ENCODE measurements at places on chromosomes 11 and 22. TPM values are rescaled to one million over a fixed set of nuclear protein-coding genes. Genes with fewer than 3 reads are reported as not detected.

Gene GGTLC3
- total RNA-seq = not detected

Gene PDE3B
- 0.03 TPM for total RNA-seq

GRCh38 chr11:76836613-76837291 lies 24.0 kb upstream of the ACER3 start:
- no peaks in the 10 kb centered on the region for H3K4me1 ChIP-seq
- H3K36me3 ChIP-seq = no peaks in the 10 kb centered on the region
- H3K27ac ChIP-seq = no peak overlapping the region
- H3K27me3 ChIP-seq = no peaks in the 10 kb centered on the region
- no peak overlapping the region for H3K4me3 ChIP-seq

DNA sequence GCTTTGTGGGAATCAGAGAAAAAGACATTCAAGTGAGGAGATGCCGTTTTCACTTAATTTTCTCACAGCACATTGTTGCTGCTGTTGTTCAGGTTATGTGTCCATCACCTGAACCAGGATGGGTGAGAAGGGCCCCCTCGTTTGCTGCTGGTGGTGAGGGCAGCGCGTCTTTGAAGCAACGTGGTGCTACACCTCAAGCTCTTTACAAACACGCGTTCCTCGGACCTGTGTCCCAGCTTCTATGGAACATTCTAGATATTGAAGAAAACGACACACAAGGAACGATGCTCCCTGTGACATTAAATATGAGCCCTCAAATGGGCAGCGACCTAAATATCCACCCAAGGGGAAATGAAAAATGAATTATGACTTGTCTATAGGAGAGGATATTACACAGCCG lies 418.6 kb downstream of the MN1 start:
- peaks cover 22% of the 10 kb centered on the region for H3K27me3 ChIP-seq
- no peaks in the 10 kb centered on the region for H3K4me1 ChIP-seq
- no peak overlapping the region for H3K4me3 ChIP-seq
- H3K36me3 ChIP-seq = no peaks in the 10 kb centered on the region
- H3K27ac ChIP-seq = no peak overlapping the region
- no peak for DNase-seq

DNA sequence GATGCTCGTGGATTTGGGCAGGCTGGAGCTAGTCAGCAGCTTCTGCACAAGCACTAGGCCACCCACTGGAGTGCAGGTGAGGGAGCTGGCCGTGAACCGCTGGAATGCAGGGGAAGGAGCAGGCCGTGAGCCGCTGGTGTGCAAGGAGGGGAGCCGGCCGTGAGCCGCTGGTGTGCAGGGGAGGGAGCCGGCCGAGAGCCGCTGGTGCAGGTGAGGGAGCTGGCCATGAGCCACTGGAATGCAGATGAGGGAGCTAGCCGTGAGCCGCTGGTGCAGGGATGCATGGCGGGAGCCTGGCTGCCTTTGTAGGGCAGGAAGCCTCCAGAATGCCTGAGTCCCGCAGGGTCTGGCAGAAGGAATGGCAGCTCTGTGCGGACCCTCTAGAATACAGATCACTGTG lies 4220.0 kb upstream of the OR11H1 start:
- H3K4me3 ChIP-seq = no peak overlapping the region
- no peak for DNase-seq
- H3K27ac ChIP-seq = no peak overlapping the region
- H3K4me1 ChIP-seq = no peaks in the 10 kb centered on the region

- H3K4me1 ChIP-seq = peaks cover 9% of the 10 kb centered on the region
- H3K4me3 ChIP-seq = no peak overlapping the region
- no peaks in the 10 kb centered on the region for H3K36me3 ChIP-seq
- no peak overlapping the region for H3K27ac ChIP-seq
- no peak for DNase-seq
Observed at GRCh38 chr11:129965248-129965647, 37.4 kb downstream of the PRDM10 start.

Gene TMEM191B
- not detected for total RNA-seq

Gene KRTAP5-1
- not detected for total RNA-seq

DNA sequence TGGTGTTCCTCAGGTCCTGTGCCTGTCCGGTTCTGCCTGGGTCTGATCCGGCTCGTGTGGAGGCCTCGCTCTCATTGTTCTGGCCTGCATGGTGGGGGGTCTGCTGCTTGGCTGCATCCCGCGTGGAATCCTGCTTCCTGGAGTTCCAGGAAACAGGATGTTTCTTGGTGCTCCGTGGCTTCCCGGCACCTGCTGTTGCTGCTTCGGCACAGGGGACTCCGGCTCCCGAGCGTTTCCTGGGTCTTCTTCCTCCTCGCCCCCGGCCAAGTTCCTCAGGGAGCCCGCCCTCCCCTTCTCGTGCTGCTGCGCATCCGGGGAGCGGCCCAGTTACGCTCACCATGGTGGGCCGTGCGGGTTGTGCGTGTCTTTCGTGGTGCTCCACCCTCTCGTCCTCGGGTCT lies 29.9 kb downstream of the GLB1L2 start:
- H3K27me3 ChIP-seq = no peaks in the 10 kb centered on the region
- H3K36me3 ChIP-seq = no peaks in the 10 kb centered on the region
- H3K4me3 ChIP-seq = no peak overlapping the region
- H3K4me1 ChIP-seq = no peaks in the 10 kb centered on the region
- no peak overlapping the region for H3K27ac ChIP-seq

DNA sequence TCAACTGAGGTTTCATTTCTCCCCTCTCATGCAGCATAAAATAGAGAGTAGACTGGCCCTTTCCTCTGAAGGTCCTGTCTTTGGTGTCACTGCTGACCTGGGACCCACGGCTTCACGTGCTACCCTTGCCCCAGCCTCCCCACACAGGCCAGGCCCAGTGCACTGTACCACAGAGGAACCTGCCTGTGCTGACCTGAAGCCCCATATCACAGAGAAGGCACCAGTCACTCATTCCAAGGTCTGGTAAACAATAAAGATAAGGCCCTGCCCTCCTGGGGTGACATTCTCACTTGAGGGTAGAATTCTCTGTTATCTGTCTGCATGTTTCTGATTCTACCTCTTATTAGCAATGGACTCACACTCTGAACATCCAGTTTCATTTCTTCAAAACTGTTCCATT lies 51.3 kb downstream of the RPL27A start:
- no peak overlapping the region for H3K4me3 ChIP-seq
- H3K36me3 ChIP-seq = no peaks in the 10 kb centered on the region
- H3K27ac ChIP-seq = no peak overlapping the region
- no peak for DNase-seq

DNA sequence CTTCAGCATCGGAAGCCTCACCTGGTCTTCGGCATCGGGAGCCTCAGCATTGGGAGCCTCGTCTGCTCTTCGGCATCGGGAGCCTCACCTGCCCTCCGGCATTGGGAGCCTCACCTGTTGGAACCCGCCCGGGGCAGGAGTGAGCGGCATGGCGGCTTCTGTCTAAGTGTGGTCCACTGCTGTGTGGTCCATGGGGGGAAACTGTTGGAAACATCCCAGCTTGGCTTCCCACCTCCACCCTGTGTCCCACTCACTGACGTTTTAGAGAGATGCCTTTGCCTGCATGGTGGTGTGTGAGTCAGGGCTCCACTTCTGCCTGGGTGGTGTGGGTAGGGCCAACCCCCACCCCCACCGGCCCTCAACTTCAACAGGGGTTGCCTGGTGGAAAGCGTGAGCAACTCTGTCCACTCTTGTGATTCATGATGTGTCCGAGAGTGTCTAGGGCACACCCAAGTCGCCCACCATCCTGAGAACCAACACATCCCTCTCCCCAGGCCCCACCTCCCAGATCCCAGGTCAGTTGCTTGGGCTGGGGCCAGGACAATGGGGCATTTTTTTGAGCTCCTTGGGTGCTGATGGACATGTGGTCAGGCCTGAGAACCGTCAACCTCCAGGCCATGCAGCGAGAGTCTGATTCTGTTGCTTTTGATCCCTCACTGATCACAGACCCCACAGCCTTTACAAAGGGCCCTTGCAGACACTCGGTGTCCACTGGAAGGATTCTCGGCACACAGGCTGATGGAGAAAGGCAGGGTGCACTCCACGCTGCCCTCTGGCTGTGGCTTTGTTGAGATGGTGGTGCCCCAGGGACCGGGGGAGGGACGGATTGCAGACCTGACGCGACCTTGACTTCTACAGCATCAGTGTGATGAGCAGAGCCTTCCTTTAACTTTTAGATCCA lies 406.7 kb downstream of the TBC1D22A start:
- H3K27me3 ChIP-seq = no peaks in the 10 kb centered on the region
- H3K4me3 ChIP-seq = no peak overlapping the region
- DNase-seq = peak; percentile 69

- H3K27me3 ChIP-seq = no peaks in the 10 kb centered on the region
- H3K4me1 ChIP-seq = peaks cover 12% of the 10 kb centered on the region
- DNase-seq = peak; percentile 60
- H3K4me3 ChIP-seq = peak within 1 kb of the TSS; percentile 52
Observed at GRCh38 chr22:24592851-24593558, at the start of gene LRRC75B. Gene LRRC75B, minus strand, starts transcription at chr22:24593073. Its CDS starts 34 bp downstream, at chr22:24593039.

DNA sequence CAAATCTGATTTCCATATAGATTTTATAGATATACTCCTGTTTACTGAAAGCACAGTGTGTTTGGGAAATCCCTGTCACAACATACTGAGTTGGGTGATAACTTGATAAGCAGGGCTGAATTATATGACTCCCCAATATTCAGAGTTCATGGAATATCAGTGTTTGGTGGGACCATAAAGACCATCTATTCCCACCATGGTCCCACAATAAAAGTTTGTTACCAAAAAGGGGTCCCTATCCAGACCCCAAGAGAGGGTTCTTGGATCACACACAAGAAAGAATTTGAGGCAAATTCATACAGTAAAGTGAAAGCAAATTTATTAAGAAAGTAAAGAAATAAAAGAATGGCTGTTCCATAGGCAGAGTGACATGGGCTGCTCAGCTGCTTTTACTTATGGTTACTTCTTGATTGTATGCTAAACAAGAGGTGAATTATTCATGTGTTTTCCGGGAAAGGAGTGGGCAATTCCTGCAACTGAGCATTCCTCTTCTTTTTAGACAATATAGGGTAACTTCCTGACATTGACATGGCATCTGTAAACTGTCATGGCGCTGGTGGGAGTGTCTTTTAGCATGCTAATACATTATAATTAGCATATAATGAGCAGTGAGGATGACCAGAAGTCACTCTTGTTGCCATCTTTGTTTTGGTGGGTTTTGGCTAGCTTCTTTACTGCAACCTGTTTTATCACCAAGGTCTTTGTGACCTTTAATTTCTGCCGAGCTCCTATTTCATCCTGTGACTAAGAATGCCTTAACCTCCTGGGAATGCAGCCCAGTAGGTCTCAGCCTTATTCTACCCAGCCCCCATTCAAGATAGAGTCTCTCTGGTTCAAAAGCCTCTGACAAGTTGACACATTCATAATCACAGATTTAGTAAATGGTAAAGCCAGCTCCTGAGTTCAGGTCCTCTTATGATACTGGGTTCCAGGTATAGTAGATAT lies 240.6 kb upstream of the PDGFD start:
- no peak overlapping the region for H3K27ac ChIP-seq
- H3K36me3 ChIP-seq = no peaks in the 10 kb centered on the region
- H3K4me1 ChIP-seq = no peaks in the 10 kb centered on the region
- no peaks in the 10 kb centered on the region for H3K27me3 ChIP-seq
- H3K4me3 ChIP-seq = no peak overlapping the region
- no peak for DNase-seq

DNA sequence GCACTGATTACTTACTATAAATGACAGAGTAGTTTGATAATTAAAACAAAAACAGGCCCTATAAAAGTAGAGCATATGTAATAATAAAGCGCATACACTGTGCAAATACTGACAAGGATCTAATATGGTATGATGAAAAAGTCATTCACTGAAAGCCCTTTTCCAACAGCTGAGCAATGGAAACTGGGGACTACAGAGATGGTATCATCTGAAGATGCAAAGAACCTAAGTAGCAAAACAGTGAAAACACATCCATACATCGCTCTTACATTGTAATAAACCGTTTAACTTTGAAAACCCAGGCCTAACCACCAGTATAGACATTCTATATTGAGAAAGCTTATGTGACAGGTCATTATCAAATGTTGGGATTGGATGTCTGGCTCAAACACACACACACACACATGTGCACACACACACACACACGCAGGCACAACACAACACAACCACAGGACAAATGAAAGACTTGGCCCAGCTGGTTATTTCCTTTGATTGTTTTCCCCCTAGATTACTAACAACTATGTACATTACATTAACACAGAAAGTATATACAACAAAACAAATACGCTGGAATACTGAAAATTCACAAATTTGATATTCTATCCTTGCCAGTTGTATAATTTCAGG lies 119.5 kb downstream of the APOL5 start:
- peaks cover 42% of the 10 kb centered on the region for H3K4me1 ChIP-seq
- no peak for DNase-seq
- H3K36me3 ChIP-seq = peaks cover 12% of the 10 kb centered on the region
- H3K4me3 ChIP-seq = peak overlapping the region; percentile 4

- no peak for DNase-seq
- no peak overlapping the region for H3K4me3 ChIP-seq
- no peaks in the 10 kb centered on the region for H3K4me1 ChIP-seq
Observed at GRCh38 chr11:116065986-116066385, 561.8 kb upstream of the CADM1 start.

- no peaks in the 10 kb centered on the region for H3K27me3 ChIP-seq
- no peak overlapping the region for H3K4me3 ChIP-seq
- H3K27ac ChIP-seq = no peak overlapping the region
- no peak for DNase-seq
Observed at GRCh38 chr11:40162901-40163883, 1296.3 kb downstream of the LRRC4C start.

Gene C22orf23
- not detected for total RNA-seq

Gene RGL4
- total RNA-seq = not detected

GRCh38 chr11:124823512-124824376 lies 23.5 kb upstream of the MSANTD2 start:
- H3K4me3 ChIP-seq = no peak overlapping the region
- no peak overlapping the region for H3K27ac ChIP-seq
- no peaks in the 10 kb centered on the region for H3K36me3 ChIP-seq
- DNase-seq = no peak
- no peaks in the 10 kb centered on the region for H3K27me3 ChIP-seq

GRCh38 chr11:29265381-29265780 lies 751.4 kb downstream of the KCNA4 start:
- no peaks in the 10 kb centered on the region for H3K27me3 ChIP-seq
- no peaks in the 10 kb centered on the region for H3K4me1 ChIP-seq
- H3K4me3 ChIP-seq = no peak overlapping the region
- no peak overlapping the region for H3K27ac ChIP-seq

Gene MMP11
- total RNA-seq = 14.5 TPM

GRCh38 chr22:39936523-39937145 lies 23.6 kb upstream of the TMA7B start:
- H3K36me3 ChIP-seq = no peaks in the 10 kb centered on the region
- no peaks in the 10 kb centered on the region for H3K27me3 ChIP-seq
- no peak overlapping the region for H3K27ac ChIP-seq
- no peak overlapping the region for H3K4me3 ChIP-seq
- no peaks in the 10 kb centered on the region for H3K4me1 ChIP-seq

DNA sequence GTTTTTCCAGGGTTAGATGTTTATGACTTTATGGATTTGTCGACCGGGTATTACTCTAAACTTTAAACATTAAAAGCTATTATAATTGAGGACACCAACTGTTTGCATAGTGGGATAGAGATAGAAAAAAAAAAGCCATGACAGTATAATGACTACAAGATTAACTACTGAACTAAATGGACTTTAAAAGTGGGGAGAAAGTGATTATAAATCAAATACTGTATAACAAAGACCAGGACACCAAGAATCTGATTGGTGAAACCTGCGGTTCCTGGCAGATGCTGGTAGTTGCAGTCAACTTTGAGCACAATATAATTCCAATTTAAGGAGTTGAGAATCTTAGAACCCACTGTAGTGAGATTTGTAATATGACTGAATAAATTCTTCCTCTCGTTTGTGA lies 2.5 kb downstream of the CRKL start:
- peaks cover 22% of the 10 kb centered on the region for H3K4me1 ChIP-seq
- H3K27ac ChIP-seq = no peak overlapping the region
- no peak for DNase-seq
- peak overlapping the region; percentile 86 for H3K4me3 ChIP-seq
- H3K36me3 ChIP-seq = peaks cover 34% of the 10 kb centered on the region

GRCh38 chr22:25067851-25068421 lies 115.4 kb downstream of the KIAA1671 start:
- H3K27me3 ChIP-seq = no peaks in the 10 kb centered on the region
- H3K27ac ChIP-seq = no peak overlapping the region
- H3K36me3 ChIP-seq = no peaks in the 10 kb centered on the region

All from SJSA1 (cell line).